ENCODE measurements at places on chromosomes 6 and 20. TPM values are rescaled to one million over a fixed set of nuclear protein-coding genes. Genes with fewer than 3 reads are reported as not detected.

GRCh38 chr6:33116417-33116816 lies 40.6 kb downstream of the HLA-DPB1 start:
- DNase-seq = no peak

- DNase-seq = no peak
Measured at GRCh38 chr20:30610029-30610693, 647.3 kb upstream of the DEFB115 start.

Gene GPLD1
- total RNA-seq = 0.35 TPM

DNA sequence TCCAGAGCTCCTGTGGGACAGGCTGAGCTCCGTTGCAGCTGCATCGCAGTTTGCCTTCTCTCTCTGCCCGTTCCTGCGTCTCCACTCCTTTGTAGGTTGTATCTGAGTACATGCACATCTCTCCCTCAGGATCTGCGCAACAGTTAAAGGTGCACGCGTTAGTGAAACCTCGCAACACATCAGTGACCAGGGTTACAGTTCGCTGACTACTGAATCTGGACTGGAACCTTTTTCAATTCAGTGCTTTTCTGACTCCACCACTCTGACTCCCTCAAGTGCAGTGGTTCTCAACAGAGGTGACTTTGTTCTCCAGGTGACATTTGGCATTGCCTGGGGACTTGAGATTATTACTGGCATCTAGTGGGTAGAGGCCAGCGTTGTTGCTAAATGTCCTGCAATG lies 44.0 kb downstream of the UST start:
- DNase-seq = no peak

Gene STX11
- 30.0 TPM for total RNA-seq

- no peak for DNase-seq
Measured at GRCh38 chr6:122752459-122752858, 27.1 kb upstream of the FABP7 start.

- DNase-seq = no peak
Measured at GRCh38 chr6:45895569-45895968, 120.1 kb downstream of the CLIC5 start.

Gene COL11A2
- 0.69 TPM for total RNA-seq

DNA sequence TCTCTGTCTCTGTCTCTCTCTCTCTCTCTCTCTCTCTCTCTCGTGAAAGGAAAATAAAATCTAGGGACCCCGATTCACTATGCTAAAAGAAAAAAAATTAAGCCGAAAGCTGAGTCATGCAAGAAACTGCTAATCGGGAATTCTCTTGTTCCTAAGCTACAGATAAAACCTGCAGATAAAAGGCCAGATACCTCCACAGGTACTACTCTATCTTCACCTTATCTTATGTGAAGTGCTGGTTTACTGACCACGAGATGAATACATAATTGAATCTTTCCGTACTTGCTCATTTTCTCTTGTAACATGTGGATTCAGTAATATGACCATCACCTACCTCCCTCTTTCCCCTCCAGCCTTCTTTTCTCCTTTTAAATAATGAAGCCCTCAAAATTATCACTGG lies 120.5 kb downstream of the RFX6 start:
- DNase-seq = no peak

Gene MYL9
- not detected for total RNA-seq

- DNase-seq = no peak
Measured at GRCh38 chr6:119649531-119649930, 300.0 kb upstream of the MAN1A1 start.

DNA sequence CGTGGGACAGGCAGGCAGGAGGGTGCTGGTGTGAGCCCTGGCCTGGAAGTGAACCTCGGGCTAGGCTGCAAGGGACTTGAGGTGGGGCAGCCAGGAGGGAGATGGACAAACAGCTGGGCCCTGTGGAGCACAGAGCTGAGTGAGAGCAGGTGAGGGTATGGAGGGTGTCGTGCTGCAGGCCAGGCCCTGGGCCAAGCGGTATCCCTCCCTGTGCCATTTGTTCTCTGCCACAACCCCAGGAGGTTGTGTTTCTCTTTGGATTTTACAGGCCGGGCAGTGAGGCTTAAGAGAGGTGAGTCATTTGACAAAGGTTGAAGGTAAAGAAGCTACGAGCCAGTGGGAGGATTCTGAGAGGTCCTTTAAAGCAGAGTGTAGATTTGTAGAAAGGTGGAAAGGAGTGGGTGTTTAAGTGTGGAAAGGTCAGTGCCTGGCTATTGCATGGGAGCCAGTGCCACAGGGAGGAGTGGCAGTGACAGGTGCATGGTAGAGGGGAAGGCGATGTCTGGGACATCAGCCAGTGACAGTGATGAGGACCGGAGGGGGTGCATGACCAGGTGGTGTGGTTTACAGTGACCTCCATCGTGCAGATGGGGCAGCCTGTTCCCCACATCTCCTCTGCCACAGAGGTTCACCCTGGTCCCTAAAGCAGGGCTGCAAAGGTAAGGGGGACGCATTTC lies 39.8 kb downstream of the GMPR start:
- DNase-seq = no peak

DNA sequence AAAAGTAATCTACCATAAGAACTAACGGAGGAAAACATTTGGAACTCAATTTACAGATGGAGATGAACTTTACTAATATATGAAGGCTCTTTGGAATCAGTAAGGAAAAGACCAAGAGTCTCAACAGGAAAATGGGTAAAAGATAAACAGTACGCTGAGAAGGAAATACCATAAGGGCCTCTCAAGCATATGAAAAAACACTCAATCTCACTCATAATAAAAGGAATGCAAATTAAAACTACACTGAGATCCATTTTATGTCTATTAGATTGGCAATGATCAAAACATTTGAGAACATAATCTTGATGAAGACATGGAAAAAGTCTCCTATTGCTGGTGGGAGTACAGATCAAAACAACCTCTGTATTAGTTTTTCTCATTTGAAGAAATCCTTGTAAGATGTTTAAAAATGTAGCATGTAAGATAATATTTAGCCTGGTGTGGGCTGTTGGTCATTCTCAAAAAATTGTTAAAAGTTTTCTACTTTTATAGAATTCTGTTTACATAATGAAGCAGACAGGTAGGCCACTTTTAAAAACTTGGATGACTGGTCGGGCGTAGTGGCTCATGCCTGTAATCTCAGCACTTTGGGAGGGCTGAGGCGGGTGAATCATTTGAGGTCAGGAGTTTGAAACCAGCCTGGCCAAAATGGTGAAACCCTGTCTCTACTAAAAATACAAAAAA lies 14.5 kb downstream of the REV3L start:
- DNase-seq = no peak

- DNase-seq = no peak
Measured at GRCh38 chr6:137925141-137925698, 58.2 kb downstream of the TNFAIP3 start.
